ENCODE measurements at places on chromosomes 2 and 18.

- DNase-seq, result no peak
Observed at GRCh38 chr2:86194751-86195054, 559 bp downstream of the IMMT start.

DNA sequence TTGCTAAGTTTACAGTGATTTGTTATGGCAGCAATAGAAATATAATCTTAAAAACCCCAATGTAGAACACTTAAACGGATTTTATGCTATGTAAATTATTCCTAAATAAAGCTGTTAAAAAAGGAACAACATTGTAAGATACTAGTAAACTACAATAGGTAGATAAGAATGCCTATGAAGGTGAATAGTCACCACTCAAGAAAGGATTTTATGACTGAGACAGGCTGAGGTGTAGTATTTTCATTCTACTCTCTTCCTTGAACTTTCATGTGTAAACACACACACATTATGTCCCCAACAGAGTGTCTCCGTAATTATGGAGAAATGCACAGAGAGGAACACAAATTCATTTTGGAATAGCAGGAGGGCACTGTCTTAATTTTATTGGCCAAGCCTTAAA, 183.9 kb upstream of the ST6GAL2 start:
- DNase-seq, result no peak

- no peak for DNase-seq
Observed at GRCh38 chr18:48875314-48875941, 75.3 kb downstream of the SMAD7 start.

DNA sequence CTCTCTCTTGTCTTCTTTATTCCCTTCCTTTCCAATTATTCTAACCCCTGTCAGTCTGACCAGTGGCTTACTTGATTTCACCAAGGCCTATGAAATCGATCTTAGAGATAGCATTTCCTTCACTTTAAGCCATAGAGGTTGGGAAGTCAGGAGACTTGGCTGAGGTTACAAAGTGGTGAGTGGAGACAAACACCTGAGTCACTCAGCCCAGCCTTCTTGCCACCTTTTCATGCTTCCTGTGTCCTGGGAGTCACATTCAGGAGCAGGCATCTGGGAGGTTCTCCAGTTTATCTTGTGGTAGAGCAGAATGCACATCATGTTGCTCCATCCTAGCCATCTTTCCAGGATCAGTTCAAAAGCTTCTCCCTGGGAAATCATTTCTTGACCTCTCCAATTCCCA, 59.1 kb downstream of the VSNL1 start:
- DNase-seq, result no peak

- no peak for DNase-seq
Observed at GRCh38 chr2:14336759-14337382, 295.6 kb upstream of the LRATD1 start.

- DNase-seq, result no peak
Observed at GRCh38 chr2:120474486-120474885, 128.6 kb downstream of the INHBB start.

GRCh38 chr18:80154293-80154692, 45.2 kb downstream of the ADNP2 start:
- no peak for DNase-seq

DNA sequence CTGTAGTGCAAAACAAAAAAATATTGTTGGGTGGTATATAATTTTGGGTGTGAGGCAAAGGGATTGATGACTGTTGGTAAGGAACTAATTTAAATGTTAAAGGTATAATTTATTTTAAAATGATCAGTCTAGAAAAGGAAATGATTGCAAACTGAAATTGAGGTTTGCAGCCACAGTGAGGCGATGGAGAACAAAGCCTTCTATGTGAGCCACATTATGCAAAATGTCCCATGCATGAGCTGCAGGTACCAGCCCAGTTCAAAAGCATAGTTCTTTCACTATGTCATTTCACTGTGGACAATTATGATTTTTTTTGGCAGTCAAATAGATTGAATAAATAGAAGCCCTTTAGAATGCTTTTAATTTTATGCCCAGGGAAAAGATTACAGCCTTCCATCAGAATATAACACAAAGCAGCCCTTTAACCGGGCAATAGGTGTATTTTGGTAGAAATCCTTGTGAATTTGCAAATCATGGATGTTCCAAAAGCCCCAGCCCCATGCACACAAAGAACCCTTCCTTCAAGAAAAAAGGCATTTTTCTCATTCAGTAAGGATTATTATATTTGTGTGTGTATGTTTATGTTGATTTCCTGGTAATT, 1.7 kb downstream of the MAP2 start:
- DNase-seq, result peak; percentile 2

- DNase-seq, result no peak
Observed at GRCh38 chr2:227816507-227817294, 3.1 kb downstream of the CCL20 start.

DNA sequence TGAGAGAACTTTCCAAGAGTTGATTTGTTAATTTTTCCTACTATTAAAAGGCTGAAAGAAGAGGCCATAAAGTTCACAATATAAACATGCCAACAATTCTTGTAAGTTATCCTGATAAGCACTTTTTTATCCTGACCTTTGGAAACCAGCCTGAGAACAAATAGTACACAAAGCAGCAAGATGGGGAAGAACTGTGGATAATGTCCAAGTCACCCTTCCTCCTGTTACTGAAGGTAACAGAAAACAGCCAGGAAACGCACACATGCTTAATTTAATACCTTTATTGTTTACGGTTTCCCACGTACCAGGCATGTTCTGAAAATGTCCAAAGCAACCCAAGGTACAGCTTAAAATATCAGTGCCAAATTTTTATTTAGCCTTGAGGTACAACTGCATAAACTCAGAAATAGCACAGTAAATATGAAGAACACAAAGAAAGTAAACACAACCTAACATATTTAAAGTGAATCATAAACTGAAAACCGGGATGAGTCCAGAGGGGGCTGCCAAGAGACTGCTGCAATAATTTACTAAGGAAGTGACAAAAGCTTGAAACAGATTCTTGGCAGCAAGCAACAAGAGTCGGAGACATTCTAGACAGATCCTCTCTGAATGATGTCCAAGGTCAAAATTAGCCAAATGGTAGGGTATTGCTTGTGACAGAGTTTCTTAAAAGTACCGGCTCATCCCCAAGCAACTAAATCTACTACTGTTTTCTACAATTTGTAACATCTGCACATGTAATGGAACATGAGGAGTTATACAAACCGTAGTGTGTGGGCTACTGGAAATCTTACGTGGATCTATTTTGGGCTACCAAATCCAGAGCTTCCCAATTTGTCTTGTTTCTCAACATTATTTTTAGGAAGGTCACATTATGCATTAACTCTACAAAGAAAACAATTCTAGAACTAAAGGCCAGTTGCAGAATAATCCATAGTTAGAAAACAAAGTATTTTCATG, 93.2 kb downstream of the CABYR start:
- no peak for DNase-seq

DNA sequence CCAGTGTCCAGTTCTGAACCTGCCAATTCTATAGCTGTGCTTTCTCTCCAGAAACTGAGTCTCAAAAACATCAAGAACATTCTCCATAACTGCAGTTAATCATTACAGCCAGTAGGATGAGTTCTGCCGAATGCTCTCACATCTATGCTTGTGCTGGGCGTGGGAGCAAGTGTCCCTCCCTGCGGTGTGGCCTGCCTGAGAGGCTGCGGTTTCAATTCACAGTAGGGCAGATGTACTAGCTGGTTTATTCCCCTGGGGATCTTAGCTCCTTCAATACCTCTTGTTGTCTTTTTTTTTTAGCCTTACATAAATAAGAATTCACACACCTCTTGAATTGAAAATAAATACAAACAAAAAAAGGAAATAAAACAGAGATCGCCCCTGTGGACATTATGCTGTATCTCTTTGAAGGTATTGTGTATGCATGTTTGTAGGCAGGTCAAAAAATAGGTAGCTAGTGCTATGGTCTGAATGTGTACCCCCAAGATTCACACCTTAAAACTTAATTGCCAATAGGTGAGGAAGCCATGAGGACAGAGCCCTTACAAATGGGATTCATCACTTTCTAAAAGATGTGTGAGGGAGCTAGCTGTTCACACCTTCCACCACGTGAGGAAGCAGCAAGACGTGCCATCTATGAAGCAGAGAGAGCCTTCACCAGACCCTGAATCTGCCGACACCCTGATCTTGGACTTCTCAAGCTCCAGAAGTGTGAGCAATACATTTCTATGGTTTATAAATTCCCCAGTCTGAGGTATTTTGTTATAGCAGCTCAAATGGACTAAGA, 74.3 kb downstream of the BCL2L11 start:
- no peak for DNase-seq

DNA sequence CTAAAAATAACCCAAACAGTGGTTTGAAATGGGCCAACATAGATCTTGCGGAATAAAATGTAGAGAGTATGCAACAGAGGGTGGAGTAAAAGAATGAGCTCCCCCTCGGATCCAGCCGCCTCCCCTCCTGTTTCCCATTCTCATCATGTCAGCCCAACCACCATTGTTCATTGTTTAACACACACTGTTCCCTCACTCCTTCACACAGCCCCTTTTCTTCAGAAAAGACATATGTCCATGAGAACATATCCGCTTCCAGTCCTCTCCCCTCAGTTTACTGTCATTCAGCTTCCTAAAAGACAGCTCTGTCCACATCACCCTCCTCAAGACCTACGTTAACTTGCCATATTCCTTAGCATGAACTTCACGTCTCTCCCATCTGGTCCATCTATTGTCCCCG, 62.9 kb upstream of the SERTAD2 start:
- no peak for DNase-seq

GRCh38 chr18:75592527-75592926, 165.0 kb upstream of the SMIM21 start:
- DNase-seq, result no peak

- no peak for DNase-seq
Observed at GRCh38 chr2:172282944-172283343, 144.4 kb upstream of the ITGA6 start.

DNA sequence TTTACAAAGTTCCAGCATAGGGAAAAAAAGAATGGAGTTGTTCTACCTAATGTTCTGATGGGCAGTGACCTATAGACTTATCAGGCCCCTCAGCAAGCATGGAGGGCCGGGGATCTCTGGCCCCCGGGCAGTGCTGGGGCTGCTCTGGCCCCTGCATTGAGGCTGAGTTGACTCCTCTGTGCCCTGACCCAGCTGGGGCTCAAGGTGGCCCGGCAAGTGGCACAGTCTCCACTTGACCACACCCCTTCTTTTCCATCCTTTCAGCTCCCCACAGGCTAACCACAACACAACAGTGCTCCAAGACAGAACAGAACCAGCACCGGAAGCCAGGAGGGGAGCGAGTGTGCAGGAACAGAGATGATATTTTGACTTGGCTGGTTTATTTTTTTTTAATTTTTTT, 19.9 kb downstream of the TOGARAM2 start:
- no peak for DNase-seq
